ENCODE measurements at places on chromosomes 3 and 15.

DNA sequence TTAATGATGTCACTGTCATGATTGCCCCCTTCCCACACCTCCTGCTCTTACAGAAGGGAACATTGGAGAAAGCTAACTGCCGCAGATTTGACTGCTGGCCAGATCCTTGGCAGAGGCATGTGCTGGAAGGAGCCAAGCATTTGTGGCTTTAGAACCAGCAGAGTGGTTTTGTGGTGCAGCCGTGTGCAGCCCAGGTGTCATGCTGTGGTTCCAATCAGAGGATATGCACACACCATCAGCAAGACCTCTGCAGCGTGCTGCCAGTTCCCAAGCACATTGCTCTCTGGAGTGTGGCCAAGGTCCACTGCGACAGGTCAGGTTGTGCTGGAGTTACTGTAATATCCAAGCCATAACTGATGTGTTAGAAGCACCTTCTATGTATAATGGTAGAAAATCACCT, 61.6 kb downstream of the OTOL1 start:
- DNase-seq = no peak

DNA sequence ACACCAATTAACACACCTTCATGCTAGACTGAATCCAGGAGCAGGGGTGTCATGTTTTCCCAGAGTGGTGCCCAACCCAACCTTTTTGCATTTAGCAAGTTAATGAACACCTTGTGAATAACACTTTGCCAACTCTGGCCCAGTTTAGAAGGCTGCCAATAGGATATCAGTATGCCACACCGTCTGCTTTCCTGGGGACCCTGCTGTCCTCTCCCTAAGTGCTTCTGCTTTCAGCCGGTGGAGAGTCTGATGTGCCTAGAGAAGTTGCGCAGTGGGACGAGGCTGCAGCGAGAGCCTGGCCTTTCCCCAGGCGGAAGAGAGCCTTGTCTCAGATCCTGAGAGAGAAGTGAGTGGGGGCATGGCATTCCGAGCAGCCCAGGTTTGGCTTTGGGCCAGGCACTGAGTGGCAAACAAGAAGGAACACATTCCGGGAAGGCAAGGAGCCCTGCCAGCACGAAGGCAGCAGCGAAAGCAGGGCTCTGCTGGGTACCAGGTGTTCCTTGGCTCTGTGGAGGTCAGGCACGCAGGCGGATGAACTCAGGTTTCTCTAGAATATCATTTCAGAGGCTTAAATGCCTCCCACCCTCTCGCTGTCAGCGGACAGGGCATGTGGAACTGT, 36.9 kb downstream of the SENP8 start:
- DNase-seq = peak; percentile 90

DNA sequence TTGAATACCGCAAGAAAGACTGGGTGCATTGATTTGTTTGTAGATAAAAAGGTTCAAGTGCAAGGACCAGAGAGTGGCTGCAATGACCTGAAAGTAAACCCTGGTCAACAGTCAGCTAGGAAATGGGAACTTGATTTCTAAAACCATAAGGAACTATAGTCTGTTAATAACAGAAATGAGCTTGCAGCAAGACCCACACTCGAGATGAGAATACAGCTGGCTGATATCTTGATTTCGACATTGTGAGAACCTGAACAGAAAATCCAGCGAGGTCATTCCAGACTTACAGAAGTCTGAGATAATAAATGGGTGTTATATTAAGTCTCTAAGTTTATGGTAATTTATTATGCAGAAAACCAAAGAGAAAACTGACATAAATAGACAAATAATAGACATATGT, 177.3 kb downstream of the NFKBIZ start:
- DNase-seq = no peak

- no peak for DNase-seq
Measured at GRCh38 chr3:10238345-10239183, 9.7 kb upstream of the TATDN2 start.

- no peak for DNase-seq
Measured at GRCh38 chr3:7789324-7789723, 712.3 kb upstream of the LMCD1 start.

DNA sequence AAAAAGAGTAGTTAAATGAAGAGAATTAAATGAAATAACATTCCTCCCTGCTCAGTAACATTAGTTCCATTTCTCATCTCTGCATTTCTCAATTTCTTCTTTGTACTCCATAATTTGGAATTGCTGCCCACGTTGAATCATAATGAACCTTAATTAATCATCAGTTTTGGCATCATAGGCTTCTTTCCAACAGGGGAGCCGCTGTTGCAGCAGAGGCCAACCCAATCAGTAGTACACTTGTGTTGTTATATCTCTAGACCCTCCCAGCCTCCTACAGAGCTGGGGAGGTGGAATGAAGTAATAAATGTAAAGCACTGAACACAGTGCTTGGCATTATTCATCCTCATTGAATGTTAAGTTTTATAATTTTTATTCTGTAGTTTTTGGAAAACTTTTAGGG, 240.7 kb downstream of the CHST2 start:
- DNase-seq = no peak

GRCh38 chr3:193372783-193373182, 5.8 kb downstream of the ATP13A5 start:
- no peak for DNase-seq

GRCh38 chr3:12613250-12613649, 50.7 kb downstream of the RAF1 start:
- DNase-seq = no peak

DNA sequence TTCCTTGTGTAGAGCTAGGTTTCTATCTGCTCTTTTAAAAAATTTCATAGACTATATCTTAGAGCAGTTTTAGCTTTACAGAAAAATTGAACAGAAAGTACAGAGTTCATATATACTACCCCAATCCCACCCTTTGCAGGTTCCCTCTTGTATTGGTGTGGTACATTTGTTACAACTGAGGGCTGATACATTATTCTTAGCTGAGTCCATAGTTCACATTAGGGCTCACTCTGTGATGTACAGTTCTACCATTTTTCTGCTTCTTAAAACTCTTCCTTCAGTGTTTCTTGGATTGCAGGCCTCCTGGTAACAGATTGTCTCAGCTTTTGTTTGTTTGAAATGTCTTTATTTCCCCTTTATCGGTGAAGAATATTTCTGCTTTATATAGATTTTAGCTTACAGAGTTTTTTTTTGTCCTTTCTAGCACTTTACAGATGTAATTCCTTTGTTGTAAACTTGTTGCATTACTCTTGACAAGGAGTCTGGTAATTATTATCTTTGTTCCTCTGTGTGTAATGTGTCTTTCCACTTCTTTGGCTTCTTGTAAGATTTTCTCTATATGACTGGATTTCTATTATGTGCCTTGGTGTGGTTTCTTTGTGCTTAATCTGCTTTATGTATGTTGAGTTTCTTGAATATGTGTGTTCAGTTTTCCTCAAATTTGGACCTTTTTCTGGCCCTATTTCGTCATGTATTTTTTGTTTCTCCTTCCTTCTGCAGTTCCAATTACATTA, 25.3 kb downstream of the MEF2A start:
- DNase-seq = no peak

DNA sequence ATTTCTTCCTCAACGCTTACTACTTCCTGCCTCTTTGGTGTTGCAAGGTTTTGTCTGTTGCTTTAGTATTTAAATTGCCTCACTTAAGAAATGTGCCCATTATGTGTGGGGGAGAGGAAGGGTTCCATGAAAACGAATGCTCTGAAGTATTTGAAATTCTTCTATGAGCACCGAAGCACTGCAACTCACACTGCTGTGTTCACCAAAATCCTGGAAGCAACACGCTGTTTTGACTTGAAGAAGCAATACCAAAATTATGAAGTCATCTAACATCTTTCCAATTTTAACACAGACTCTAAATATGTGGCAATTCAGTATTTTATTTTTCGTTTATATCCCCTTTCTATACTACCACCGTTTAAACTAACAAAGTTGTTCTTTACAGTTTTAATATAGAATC, 101.5 kb downstream of the RBMS3 start:
- DNase-seq = no peak

- DNase-seq = no peak
Measured at GRCh38 chr3:11145888-11146287, 8.4 kb upstream of the HRH1 start.

- no peak for DNase-seq
Measured at GRCh38 chr3:160159341-160159740, 65.9 kb upstream of the C3orf80 start.

DNA sequence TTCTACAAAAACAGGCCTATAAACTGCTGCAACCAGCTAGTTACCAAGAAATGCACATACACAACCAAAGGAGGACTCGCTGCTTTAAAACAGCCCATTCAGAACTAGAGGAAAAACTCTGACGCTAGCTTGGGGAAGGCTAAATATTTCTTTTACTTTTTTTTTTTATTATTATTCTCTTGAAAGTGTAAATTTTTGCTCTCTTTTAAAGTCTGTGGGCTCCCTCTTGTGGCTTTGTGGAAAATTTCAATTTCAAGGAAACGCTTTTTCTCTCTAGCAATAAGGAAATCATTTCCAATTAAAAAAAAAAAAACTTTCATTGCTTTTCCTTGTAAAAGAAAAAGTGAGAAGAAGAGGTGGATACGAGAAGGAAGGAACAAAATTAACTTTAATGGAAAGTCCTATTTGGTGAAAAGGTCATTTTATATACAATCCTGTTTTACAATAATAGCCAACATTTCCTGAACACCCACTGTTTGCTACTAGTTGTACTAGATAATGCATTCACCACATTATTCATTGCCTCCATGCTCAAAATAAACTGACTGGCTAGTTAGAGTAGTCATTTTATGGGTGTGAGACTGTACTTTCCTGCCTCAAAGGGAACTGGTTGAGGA, 51.2 kb upstream of the SAMMSON start:
- DNase-seq = peak; percentile 39
